Activated CD8-positive, alpha-beta memory T cell treated with anti-CD3 and anti-CD28 coated beads for 48 hours (primary cell): ENCODE measurements at places on chromosomes 7 and 10.

- DNase-seq: no peak
These were observed 47.3 kb upstream of the CNPY1 start for GRCh38 chr7:155593461-155594162.

DNA sequence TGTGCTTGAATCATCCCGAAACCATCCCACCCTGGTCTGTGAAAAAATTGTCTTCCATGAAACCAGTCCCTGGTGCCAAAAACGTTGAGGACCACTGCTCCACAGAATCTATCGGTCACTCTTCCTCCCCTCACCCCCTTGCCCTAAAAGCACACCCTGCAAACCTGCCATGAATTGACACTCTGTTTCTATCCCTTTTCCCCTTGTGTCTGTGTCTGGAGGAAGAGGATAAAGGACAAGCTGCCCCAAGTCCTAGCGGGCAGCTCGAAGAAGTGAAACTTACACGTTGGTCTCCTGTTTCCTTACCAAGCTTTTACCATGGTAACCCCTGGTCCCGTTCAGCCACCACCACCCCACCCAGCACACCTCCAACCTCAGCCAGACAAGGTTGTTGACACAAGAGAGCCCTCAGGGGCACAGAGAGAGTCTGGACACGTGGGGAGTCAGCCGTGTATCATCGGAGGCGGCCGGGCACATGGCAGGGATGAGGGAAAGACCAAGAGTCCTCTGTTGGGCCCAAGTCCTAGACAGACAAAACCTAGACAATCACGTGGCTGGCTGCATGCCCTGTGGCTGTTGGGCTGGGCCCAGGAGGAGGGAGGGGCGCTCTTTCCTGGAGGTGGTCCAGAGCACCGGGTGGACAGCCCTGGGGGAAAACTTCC is 784 bp upstream of the SERPINE1 start:
- DNase-seq: no peak

DNA sequence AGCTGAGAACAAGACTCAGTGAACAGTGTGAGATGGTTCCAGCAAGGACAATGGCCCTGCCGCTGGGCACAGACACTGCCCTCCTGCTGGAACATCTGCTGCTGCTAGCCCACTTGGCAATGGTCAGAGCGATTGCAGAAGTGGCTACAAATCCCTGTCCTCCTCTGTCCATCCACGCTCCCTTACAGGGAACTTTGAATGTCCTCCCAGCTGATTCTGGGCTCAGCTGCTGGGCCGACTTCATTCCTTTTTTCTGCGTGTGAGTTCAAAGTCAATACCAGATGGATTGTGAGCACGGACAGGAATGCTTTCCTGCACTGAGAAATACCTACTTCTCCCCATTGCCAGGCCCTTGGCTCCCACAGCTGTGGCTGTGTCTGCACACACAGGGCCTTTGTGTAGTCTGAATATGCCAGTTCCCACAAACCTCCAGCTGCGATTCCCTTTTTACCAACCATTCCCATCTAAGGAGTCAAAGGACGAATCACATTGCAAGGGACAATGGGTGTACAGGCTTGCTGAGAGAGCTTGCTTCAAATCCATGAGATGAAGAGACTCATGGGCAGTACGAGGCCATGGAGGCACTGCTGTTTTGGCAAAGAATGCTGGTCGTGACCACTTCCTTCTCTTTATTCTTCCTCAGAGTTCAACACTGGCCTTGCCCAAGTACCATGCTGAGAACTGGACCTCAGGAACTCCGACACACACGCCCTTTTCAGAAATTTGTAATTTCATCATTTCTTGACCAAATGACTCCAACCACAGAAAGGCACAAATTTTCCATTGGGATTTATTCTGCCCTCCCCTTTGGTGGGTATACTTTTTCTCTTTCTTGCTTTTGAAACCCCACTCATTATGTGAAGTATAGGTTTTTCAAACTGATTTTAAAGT is 44.2 kb downstream of the BPGM start:
- DNase-seq: no peak

DNA sequence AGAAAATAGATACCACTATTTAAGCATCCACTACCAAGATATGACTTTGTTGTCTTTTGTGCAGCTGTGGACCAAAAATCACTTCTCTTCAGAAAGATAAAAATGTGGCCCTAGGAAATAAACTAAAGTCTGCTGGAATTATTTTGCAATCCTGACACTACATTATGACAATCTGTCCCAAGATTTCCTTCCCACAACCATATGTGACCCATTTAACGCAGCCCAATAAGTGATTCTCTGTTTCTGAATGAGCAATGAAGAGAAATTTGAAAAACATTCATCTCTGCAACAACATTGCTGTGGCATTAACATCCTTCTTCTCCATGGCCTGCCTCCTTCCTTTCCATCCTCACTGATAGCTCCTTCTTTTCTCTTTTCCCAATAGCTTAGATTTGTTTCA is 212.0 kb downstream of the TSPAN12 start:
- DNase-seq: no peak

GRCh38 chr7:131122394-131122793 is 205.3 kb upstream of the MKLN1 start:
- no peak for DNase-seq

- DNase-seq: no peak
These were observed 26.3 kb downstream of the PAPSS2 start for GRCh38 chr10:87685832-87686574.

- no peak for DNase-seq
These were observed 1150.3 kb downstream of the TYW1 start for GRCh38 chr7:68146983-68147382.

DNA sequence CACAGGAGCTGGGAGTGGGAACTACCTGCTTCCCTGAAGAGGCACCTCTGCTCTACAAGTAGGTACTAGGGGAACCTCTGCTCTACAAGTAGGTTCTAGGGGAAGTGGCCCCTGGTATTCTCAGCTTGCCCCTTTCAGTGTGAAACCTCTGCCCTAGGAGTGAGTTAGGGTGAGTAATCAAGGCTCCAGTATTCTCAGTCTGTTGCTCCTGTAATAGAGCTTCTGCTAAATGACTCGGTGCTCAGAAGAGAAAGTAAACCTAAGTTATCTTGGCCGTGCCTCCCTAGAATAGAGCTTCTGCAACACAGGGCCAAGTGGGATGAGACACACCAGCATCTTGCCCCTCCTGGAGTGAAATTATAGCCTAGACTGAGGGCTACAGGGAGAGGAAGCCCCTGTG is 13.4 kb upstream of the RASSF4 start:
- DNase-seq: no peak

DNA sequence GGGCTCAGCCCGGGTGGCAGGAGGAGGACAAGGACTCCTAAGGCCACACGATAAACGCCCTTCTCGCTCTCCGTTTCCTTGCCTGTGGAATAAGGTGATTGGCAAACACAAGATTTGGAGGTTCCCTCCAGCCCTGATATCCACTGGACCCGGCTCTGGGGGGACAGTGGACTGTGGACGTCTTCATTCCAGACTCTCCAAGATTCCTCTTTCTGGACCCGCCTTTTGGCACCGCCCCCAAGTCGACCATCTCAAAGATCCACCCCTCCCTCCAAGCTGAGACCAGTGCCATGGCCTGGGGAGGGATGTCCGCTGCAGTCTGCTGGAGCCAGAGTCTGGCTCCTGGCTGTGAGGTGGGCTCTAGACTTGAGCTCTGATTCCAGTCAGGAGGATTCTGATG is 23.6 kb downstream of the ZNF783 start:
- no peak for DNase-seq

DNA sequence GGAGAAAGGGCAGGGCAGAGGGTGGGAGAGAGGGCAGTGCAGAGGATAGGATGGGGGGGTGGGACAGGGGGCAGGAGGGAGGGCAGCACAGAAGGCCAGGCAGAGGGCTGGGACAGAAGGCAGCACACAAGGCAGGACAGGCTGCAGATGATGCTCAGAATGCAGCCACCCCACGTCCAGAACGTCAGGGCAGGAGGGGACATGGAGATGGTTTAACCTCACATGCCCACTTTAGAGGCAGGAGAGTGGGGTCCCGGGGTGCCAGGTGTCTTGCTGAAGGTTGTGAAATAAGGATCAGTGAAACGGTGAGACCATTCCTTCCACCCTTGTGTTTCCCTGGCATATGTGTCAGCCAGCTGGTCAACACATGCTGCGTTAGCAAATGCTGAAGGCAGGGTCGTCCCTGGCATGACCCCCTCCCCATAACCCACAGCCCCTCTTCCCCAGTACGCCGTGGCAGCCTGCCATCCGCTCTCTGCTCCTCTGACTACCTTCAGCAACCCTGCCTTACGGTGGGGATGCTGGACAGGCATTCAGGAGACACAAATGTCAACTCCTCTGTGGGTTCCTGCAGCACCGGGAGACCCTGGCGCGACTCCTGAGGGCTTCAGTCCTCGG is 592.1 kb downstream of the DNAJB6 start:
- DNase-seq: no peak

DNA sequence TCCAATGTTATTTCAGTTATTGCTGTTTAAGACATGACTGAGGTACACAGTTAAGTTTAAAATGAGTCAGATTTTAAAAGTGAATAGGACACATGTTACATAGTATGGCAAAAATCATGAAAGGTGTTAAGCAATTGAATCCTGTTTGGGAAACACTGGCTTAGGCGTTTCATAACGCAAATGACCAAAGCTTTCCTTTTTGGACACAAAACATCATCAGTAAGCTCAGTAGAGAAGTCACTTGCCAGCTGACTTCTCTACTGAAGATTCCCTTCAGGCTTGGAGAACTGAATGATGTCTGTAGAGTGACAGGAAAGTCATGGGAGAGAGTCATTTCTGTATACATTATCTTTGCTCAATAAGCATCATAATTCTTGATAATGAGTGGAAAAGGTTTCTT is 64.4 kb upstream of the RSBN1L start:
- DNase-seq: no peak

DNA sequence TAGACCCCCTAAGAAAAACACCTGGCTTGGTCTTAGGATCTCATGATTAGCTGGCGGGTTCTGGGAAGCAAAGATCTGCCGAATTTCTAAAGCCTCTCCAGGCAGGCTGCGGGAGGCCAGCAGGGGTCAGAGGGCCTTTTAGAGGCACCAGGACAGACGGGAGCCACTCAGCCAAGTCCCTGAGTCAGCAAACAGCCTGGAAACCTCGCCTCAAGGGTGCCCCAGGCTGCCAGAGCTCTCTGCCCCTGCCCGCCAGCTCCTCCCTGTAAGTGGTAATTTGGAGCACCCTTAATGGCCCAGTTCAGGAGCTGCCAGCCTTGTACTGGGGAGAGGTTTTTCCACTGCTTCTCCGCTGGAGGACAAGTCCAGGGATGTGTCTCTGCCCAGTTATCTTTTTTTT is 88.7 kb downstream of the HIP1 start:
- DNase-seq: no peak

- no peak for DNase-seq
These were observed 100.0 kb upstream of the PRR15 start for GRCh38 chr7:29463504-29464158.

DNA sequence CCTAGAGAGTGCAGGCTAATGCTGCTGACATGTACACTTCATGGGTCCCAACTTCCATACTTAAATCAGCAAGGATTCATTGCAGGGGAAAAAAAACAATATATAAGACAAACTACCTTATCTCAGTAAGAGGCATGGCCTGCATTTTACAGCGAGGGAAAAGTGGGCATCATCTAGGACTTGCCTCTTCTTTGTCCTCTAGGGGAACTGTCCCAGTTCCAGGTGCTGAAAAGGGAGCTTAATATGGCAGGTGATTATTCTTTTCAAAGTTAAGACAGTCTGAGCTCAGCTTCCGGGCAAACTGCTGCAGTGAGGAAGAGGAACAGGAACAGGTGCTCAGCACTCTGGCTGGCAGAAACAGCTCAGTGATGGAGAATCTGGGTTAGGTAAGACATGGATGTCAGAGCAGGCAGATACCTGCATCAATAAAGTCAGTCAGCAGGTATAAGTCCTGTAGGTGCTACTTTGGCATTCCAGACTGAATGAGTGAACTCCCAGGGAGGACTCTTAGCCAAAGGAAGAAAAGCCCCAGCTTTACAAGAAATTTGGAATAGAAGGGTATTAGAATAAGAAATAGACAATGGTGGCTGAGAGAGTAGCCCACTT is 147.2 kb downstream of the TMEM178B start:
- DNase-seq: no peak

DNA sequence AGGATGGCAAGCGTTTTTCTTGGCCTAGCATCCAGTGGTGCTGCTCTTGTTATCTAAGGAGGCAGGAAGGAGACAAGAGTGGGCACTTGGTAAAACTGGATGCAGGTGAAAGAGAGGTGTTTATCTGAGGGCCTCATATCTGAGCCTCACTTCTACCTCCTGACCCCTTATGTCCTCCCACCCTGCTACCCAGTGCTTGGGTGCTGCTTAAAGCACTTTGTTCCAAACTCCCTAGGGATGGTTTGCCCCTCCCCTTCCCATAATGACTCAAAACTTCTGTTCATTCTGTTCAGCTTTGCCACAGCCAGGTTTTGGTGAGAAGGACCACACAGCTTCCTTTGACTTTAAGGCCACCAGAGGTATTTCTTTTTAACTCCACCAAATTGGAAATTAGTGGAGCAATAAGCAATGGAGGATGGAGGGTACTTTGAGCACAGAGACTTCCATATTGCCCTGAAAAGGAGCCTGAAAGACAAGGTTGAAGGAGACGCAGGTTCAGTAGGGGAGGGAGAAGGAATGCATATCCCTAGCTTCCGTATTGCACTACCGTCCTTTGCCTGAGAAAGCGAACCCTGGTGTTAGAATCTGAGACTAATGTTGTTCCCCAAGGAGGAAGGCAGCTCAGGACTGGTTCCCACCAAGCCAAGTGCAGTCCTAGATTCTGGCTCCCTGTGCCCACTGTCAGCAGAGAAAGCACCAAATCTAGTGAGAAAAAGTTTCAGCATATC is 30.1 kb downstream of the ENTPD1 start:
- DNase-seq: no peak

- DNase-seq: no peak
These were observed 365.1 kb downstream of the BBS9 start for GRCh38 chr7:33494474-33494873.

GRCh38 chr10:34184397-34184796 is 630.7 kb downstream of the PARD3 start:
- no peak for DNase-seq

DNA sequence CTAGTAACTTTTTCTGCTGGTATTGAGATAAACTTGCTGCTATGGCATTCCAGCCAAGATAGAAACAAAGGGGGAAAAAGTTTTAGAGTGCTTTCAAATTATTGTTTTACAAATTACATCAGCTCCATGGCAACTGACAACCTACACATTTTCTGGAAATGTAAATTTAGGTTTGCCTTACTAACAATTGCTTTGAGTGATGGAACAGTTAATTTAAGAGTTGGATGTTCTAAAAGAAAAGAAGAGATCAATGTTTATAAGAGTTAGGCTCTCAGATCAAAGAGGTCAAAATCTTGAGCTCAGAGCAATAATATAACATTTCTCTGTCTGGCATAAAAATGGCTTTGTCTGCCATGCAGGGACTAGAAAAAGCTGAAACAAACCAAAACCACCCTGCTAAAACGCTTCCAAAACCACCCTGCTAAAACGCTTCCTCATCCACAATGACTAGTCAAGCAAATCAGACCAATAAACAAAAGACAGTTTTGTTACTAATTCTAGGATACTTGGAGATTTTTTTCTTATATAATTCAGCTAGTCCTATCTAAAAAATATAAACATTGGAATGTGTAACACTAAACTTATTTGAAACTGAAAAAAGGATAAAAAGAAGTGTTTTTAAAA is 32.3 kb downstream of the ORC5 start:
- no peak for DNase-seq
